ENCODE measurements at places on chromosomes 6 and 20. TPM values are rescaled to one million over a fixed set of nuclear protein-coding genes. Genes with fewer than 3 reads are reported as not detected.
A peak's percentile ranks its signal among the peaks of the same experiment; 100 is the strongest.

DNA sequence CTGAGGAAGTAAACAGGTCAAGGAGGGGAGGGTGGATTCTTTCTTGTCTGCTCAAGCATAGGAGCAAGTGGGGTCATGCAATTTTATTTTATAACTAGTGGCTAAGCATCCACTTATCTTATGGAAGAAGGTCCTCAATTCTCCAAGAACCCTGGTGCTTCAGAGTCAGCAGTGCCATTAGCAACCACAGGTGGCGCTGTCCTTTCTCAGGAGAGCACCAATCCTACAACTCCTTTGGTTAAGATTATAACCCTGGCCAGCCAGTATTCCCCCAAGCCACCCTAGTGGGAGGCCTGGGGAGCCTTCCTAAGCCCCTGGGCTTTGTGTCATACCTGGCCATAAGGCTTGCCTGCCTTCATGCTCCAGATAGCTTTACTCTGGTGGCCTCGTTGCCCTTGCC, 60.7 kb downstream of the PCSK2 start:
- H3K27me3 ChIP-seq, result no peaks in the 10 kb centered on the region
- no peak for DNase-seq
- H3K4me1 ChIP-seq, result no peaks in the 10 kb centered on the region
- H3K36me3 ChIP-seq, result no peaks in the 10 kb centered on the region

DNA sequence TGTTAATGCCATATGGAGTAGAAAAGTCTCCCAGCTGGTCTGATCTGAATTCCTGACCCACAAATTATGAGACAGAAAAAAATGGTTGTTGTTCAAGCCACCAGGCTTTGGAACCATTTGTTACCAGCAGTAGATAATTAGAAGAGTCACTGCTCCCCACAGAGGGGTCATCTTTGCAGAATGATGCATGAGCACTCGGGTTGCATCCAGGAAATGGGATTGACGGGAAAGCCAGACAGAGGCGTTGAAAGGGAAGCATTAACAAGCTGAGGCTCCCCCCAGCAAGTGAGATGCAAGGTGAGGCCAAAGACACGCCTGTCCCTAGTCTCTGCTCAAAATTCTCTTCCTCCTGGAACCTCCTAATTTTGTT, 182.5 kb downstream of the SYNDIG1 start:
- DNase-seq, result no peak
- H3K4me3 ChIP-seq, result no peak overlapping the region
- H3K4me1 ChIP-seq, result no peaks in the 10 kb centered on the region
- H3K27me3 ChIP-seq, result no peaks in the 10 kb centered on the region
- no peak overlapping the region for H3K27ac ChIP-seq
- H3K36me3 ChIP-seq, result no peaks in the 10 kb centered on the region

DNA sequence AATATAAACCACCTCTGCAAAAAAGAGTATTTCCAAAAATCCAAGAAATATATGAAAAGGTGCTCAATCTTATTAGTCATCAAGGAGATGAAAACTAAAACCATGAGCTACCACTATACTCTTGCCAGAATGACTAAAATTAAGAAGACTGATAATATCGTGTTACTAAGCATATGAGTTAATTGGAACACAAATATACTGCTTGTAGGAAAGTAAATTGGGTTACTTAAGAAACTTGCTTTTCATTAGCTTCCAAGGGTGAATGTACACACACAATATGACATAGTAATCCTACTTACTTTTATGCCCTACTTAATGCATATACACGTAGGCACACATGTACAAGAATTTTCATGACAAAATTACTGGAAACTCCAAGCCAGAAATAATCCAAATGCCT, 3.4 kb downstream of the THEMIS start:
- peak overlapping the region; percentile 79 for H3K4me3 ChIP-seq
- peaks cover 17% of the 10 kb centered on the region for H3K36me3 ChIP-seq
- peaks cover 46% of the 10 kb centered on the region for H3K4me1 ChIP-seq
- H3K27me3 ChIP-seq, result no peaks in the 10 kb centered on the region
- H3K27ac ChIP-seq, result peak overlapping the region; percentile 75

DNA sequence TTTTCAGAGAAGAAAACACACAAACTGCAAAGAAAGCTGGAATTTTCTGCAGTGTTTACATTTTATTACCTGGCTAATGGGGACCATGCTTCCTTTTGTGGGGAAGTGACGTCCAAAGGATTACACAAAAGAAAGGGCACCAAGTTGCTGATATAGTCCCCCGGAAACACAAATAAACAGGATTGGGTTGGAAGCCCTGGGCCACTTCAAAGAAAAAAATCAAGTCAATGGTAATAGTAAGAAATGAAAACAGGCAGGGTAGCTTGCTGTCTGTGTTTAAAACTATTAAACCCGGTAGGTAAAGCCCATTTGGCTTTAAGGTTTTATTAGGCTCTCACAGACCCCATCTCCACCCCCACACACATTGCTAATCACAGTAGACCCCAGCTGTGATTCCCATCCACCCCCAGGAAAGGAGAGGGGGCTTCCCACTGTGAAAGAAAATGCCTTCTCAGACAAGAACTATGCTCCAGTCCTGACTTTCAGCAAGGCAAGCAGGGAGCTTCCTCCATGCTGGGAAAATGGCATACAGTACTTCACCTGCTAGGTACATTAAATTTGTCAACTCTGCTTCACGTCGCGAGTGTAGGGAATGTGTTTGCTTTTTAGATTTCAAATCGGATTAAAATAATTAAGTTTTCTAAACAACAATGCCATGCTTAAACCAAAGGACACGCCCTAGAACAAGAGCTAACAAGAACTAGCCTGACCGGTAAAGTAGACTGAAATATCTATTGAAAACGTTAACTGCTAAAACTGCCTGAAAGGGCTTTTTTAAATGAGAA, 1.1 kb downstream of the PERP start:
- DNase-seq, result no peak
- H3K36me3 ChIP-seq, result peaks cover 9% of the 10 kb centered on the region
- peak overlapping the region; percentile 88 for H3K4me3 ChIP-seq
- peaks cover 26% of the 10 kb centered on the region for H3K4me1 ChIP-seq

GRCh38 chr6:13952101-13952500, 27.3 kb downstream of the RNF182 start:
- no peak overlapping the region for H3K4me3 ChIP-seq
- DNase-seq, result no peak
- H3K36me3 ChIP-seq, result no peaks in the 10 kb centered on the region
- H3K4me1 ChIP-seq, result no peaks in the 10 kb centered on the region
- H3K27me3 ChIP-seq, result peaks cover 15% of the 10 kb centered on the region

DNA sequence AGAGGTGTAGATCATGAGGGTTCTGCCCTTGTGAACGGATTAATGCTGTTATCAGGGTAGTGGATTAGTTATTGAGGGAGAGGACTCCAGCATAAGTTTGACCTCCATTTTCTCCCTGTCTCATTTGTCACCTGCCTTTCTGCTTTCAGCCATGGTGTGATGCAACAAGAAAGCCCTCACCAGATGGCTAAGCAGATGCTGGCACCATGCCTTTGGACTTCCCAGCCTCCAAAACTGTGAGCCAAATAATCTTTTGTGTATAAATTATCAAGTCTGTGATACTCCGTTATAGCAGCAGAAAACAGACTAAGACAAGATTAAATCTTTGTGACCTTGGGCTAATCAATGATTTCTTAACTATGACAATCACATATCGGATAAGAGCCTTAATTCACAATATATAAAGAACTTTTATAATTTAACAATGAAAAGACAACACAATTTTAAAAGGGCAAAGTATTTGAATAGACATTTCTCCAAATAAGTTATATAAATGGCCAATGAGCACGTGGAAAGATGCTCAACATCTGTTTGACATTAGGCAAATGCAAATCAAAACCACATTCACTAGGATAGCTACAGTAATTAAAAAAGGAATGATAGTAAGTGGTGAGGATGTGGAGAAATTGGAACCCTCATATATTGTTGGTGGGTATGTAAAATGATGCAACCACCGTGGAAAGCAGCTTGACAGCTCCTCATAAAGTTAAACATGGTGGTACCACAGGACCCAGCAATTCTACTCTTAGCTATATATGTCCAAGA, 45.3 kb upstream of the IFNGR1 start:
- DNase-seq, result no peak
- no peaks in the 10 kb centered on the region for H3K36me3 ChIP-seq
- peaks cover 44% of the 10 kb centered on the region for H3K27me3 ChIP-seq
- H3K4me3 ChIP-seq, result no peak overlapping the region
- H3K4me1 ChIP-seq, result peaks cover 18% of the 10 kb centered on the region
- H3K27ac ChIP-seq, result no peak overlapping the region

DNA sequence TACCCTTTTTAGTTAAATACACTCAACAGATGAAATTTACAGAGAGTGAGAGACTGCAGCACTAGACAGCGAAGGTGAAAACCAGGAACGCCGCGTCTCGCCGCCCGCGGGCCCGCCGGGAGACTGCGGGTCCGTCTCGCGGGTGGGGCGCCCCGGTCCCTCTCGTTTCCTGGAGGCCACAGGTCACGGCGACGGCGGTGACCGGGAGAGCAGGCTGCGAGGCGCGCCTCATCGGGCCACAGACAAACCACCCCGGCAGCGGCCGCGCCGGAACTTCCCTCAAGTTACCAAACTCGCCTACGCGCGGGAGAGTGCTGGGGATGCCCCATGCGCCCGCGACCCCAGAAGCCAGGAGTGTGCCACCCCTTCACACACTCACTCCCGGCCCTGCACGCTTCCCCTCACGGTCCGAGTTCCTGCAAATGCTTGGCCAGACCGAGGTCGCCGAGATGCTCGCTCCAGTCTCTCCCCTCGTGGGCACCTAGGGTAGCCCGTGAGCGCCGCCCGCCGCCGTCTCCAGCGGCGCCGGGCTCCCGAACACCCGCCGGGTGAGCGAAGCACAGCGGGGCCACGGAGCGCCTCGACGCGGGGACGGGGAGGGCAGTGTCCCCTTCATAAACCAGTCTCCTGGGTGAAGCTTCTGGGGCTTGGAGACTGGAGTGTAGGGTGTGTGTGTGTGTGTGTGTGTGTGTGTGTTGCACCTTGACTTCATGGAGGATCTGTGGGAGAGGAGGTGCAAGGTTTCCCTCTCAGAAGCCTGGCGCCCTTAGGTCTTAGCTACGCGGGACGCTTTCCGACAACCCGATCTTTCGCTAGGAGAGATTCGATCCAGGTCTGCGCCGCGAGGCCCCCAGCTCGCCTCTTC, 1.4 kb downstream of the BACH2 start:
- peak; percentile 53 for DNase-seq
- peaks cover 53% of the 10 kb centered on the region for H3K36me3 ChIP-seq
- peaks cover 12% of the 10 kb centered on the region for H3K27me3 ChIP-seq
- peak overlapping the region; percentile 91 for H3K4me3 ChIP-seq

DNA sequence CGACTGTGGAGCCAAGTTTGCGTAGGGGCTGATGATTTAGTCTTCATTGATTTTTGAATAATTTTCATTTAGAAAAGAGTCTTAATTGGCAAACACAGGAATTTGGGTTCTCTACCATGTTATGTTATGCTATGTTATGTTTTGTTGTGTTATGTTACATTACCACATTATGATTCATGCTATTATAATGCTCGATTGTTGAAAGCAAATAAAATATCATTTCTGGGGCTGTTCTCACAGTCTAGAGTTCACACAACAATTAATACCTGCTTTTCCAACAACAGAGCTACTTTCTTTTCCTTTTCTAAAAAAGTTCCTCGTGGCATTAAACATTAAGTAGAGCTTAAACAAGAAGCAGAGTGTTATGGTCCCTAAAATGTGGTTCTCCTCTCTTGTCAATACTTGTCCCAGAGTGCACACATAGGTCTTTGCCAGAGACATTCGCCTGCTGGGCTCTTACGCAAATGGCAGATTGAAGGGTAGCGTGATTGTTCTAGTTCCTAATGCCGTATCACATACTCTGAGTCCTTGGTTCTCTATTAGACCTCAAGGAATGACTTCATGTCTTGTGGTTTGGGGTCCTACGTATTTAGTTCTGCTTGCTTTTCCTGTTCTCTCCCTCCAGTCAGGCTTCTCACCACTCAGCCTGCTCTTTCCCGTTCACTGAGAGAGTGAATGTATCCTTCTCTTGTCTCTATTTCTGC, 370.3 kb downstream of the CD109 start:
- no peak overlapping the region for H3K27ac ChIP-seq
- DNase-seq, result no peak
- H3K36me3 ChIP-seq, result no peaks in the 10 kb centered on the region
- no peak overlapping the region for H3K4me3 ChIP-seq

DNA sequence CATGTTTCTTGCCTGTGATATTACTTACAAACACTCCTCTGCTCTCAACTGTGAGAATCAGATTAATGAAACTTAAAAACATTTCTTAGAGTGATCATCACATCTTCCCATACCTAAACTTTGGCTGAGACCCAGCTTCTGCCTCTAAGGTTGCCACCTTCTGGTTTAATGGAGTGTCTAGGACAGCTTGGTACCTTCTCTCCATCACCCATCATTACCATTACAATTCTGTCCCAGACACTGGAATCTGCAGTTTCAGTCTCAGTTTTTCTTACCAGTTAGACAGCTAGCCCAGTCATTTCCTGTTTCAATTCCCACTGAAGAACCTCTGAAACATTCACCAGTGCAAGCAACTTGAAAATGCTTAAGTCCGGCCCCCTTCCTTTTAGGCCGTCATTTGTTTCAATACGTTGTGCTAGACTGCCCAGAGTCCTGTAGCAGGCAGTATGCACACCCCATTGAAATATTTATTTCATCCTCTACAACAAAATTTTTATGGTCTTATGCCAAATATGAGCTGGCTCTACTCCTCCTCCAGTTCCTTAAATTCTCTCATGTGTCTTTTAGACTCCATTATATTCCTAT, 107.0 kb upstream of the FOXO3 start:
- H3K36me3 ChIP-seq, result no peaks in the 10 kb centered on the region
- H3K27ac ChIP-seq, result no peak overlapping the region

GRCh38 chr6:26059941-26060340, 27.3 kb upstream of the HFE start:
- no peak for DNase-seq
- peaks cover 25% of the 10 kb centered on the region for H3K4me1 ChIP-seq
- H3K4me3 ChIP-seq, result no peak overlapping the region
- no peaks in the 10 kb centered on the region for H3K36me3 ChIP-seq

Gene NRN1
- 0.75 TPM for total RNA-seq

Gene CST7
- 115 TPM for total RNA-seq

Gene HLA-DQB2
- 0.30 TPM for total RNA-seq

Gene ZSCAN23
- total RNA-seq, result 0.50 TPM

All from activated T-helper 2 cell treated with anti-CD3 and anti-CD28 coated beads, Interferon-gamma antibody, Interleukin-2, Interleukin-4, amounts not matched to agents 10 μg/mL and 5 μg/mL and 100 μg/mL, durations not matched to agents 14 hours and 24 hours and 36 hours (primary cell).